ENCODE measurements at places on chromosomes 2 and 18. TPM values are rescaled to one million over a fixed set of nuclear protein-coding genes. Genes with fewer than 3 reads are reported as not detected.

ONECUT2 gene
- polyA plus RNA-seq = 0.50 TPM

CXCR2 gene
- 1.1 TPM for polyA plus RNA-seq

SLC19A3 gene
- polyA plus RNA-seq = 0.63 TPM

TMSB10 gene
- polyA plus RNA-seq = 1,527 TPM

HRH4 gene
- polyA plus RNA-seq = not detected

EIPR1 gene
- 10.0 TPM for polyA plus RNA-seq

Measured in aorta (tissue), 5 donors.